ENCODE measurements at places on chromosomes 2 and 18.

DNA sequence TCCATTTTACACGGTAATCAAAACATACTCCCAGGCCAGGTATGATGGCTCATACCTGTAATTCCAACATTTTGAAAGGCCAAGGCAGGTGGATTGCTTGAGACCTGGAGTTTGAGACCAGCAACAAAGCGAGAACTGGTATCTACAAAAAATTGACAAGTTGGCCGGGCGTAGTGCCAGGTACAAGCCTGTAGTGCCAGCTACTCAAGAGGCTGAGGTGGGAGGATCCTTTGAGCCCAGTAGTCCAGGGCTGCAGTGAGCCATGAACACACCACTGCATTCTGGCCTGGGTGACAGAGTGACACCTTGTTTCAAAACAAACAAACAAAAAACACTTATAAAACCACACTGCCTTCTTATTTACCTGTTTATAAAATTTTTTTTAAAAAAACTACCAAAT lies 80.8 kb downstream of the GAREM1 start:
- no peaks in the 10 kb centered on the region for H3K27me3 ChIP-seq
- H3K4me3 ChIP-seq: no peak overlapping the region

DNA sequence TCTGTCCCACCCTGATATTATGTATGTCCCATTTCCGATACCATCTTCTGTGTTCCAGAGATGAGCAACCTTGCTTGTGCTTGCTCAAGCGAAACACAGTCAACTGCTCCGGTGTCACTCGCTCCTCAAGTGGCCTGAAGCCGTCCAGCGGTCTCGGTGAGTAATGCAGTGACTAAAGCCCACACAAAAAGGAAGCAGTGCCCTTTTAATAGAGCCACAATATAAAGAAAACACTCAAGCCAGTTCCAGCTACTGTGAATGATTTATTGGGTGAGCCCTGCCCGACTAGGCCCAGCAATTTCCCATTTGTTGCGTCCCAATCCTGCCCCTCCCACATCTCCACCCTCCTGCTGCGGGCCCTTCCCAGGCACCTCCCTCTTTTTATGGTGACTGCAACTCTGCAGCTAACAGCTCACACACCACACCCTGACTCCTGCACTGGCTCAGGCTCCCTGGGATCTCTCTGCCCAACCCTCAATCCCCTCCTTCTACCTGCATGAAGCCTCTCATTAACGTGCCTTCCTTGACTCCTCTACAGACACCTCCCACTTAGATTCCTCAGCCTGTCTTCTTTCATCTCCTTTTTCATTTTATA lies 44.2 kb upstream of the DSC1 start:
- no peak overlapping the region for H3K27ac ChIP-seq
- peak; percentile 93 for DNase-seq
- H3K36me3 ChIP-seq: no peaks in the 10 kb centered on the region

- no peaks in the 10 kb centered on the region for H3K27me3 ChIP-seq
- H3K36me3 ChIP-seq: no peaks in the 10 kb centered on the region
- peaks cover 5% of the 10 kb centered on the region for H3K4me1 ChIP-seq
- H3K27ac ChIP-seq: peak overlapping the region; percentile 31
- H3K4me3 ChIP-seq: no peak overlapping the region
- DNase-seq: no peak
Observed at GRCh38 chr2:216992056-216992675, 132.3 kb upstream of the TNP1 start.

DNA sequence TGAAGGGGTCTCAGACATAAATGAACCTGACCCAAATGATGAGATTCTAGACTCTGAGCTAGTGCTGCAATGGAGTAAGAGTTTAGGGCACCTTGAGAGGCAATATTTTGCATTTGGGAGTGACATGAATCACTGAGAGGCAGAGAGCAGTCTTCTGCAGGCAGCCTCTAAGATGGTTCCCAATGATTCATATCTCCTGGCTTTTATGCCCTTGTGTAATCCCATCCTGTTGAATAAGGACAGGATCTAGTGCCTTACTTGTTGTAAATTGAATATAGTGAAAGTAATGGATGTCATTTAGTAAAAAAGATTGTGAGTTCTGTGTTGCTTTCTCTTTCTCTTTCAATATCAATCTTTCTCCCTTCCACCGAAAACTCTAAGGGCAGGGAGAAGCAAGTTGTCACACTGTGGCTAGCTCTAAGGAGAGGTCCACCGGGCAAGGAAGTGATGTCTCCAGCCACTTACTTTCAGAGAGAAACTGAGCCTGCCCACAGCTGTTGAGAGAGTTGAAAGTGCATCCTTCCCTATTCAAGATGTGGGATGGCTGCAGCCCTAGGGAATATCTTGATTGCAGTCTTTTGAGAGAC lies 144.7 kb downstream of the TRIB2 start:
- H3K27me3 ChIP-seq: no peaks in the 10 kb centered on the region
- no peaks in the 10 kb centered on the region for H3K4me1 ChIP-seq
- H3K27ac ChIP-seq: no peak overlapping the region
- DNase-seq: no peak
- no peak overlapping the region for H3K4me3 ChIP-seq

GRCh38 chr2:238407566-238407965 lies 19.2 kb upstream of the ASB1 start:
- H3K27ac ChIP-seq: no peak overlapping the region
- peaks cover 6% of the 10 kb centered on the region for H3K36me3 ChIP-seq
- H3K27me3 ChIP-seq: no peaks in the 10 kb centered on the region
- no peak overlapping the region for H3K4me3 ChIP-seq
- no peak for DNase-seq

DNA sequence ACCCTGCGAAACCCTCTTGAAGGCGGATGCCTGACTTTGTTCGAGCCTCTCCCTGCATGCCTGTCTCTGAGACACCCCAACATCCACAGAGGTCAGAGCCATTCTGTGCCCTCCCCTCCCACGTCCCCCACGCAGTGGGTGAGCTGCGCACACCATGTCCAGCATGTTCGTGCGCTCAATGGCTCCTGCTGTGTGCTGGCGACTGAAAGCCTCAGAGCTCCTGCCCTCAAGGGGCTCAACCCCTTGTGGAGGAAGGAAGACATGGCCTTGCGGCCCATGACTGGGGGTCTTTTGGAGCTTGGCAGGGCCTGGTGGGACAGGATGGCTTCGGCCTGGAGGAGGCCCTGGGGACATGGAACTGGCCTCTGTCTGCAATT lies 45.7 kb downstream of the ANKMY1 start:
- no peak overlapping the region for H3K27ac ChIP-seq
- H3K27me3 ChIP-seq: no peaks in the 10 kb centered on the region
- no peak for DNase-seq
- no peaks in the 10 kb centered on the region for H3K36me3 ChIP-seq

- H3K4me1 ChIP-seq: peaks cover 30% of the 10 kb centered on the region
- H3K36me3 ChIP-seq: no peaks in the 10 kb centered on the region
- no peak overlapping the region for H3K27ac ChIP-seq
- no peak overlapping the region for H3K4me3 ChIP-seq
- no peaks in the 10 kb centered on the region for H3K27me3 ChIP-seq
- peak; percentile 25 for DNase-seq
Observed at GRCh38 chr2:111029181-111029927, 91.4 kb upstream of the BCL2L11 start.

DNA sequence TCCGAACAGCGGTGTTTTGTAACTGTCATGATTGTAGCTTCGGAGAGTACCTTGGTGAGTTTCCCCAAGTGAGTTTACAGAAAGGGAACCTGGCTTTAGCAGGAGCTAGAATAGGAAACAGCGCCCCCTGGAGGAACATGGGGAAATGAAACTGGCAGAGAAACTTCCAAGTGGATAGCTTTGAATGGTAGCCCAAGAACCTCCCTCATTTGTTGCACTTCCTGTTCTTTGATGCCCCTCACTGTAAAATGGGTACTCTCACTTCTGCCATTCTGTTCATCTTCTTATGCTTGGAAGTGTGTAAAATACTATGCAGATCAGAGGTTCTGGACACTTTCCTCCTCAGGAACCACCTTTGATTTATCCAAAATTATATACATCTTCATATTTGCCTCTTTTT lies 36.2 kb downstream of the CHST10 start:
- no peak overlapping the region for H3K4me3 ChIP-seq
- H3K4me1 ChIP-seq: no peaks in the 10 kb centered on the region
- no peaks in the 10 kb centered on the region for H3K27me3 ChIP-seq
- no peak overlapping the region for H3K27ac ChIP-seq

- no peaks in the 10 kb centered on the region for H3K36me3 ChIP-seq
- DNase-seq: peak; percentile 58
- peaks cover 5% of the 10 kb centered on the region for H3K4me1 ChIP-seq
- H3K4me3 ChIP-seq: no peak overlapping the region
- H3K27me3 ChIP-seq: no peaks in the 10 kb centered on the region
- no peak overlapping the region for H3K27ac ChIP-seq
Observed at GRCh38 chr2:128756365-128756717, 437.7 kb upstream of the HS6ST1 start.

GRCh38 chr2:134446383-134447017 lies 192.6 kb downstream of the MGAT5 start:
- no peaks in the 10 kb centered on the region for H3K27me3 ChIP-seq
- no peak overlapping the region for H3K4me3 ChIP-seq
- no peak overlapping the region for H3K27ac ChIP-seq
- H3K4me1 ChIP-seq: peaks cover 15% of the 10 kb centered on the region

DNA sequence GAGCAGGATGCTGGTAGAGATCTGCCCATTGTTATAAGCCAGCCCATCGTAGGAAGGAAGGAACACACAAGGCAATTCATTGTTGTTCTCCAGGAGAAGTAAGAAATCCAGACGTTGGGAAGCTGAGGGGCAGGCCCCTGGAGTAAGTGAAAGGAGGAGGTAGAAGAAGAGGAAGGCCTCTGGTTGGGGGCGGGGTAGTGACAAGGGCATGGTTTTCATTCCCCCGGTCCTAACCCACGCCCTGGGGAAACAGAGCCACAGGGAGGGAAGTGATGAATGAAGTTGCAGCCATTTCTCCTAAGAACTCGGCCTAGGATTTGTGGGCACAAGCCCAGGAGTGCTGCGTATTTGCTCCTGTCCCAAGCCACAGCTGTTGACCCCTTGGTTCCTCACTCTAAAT lies 18.0 kb downstream of the LBH start:
- H3K27me3 ChIP-seq: no peaks in the 10 kb centered on the region
- no peak overlapping the region for H3K4me3 ChIP-seq
- no peaks in the 10 kb centered on the region for H3K36me3 ChIP-seq
- DNase-seq: no peak

DNA sequence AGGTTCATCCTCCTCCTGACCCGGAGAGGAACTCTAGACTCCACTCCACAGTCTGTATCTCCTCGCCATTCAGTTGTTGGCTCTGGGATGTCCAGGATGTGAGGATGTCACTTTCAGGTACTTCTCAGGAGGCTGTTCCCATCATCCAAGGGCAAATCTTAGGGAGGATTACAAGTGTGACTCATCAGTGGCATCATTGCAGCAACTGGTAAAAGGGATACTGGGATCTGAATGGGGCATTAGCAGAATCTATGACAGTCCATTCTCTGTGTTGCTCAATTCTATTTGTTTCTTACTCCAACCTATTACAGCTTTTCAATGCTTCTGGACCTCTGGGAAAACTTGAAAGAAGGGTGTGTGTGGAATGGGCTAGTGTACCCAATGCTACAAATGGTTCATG lies 81.5 kb upstream of the FN1 start:
- H3K27ac ChIP-seq: no peak overlapping the region
- DNase-seq: no peak
- H3K4me3 ChIP-seq: no peak overlapping the region
- H3K36me3 ChIP-seq: no peaks in the 10 kb centered on the region
- H3K4me1 ChIP-seq: no peaks in the 10 kb centered on the region
- H3K27me3 ChIP-seq: no peaks in the 10 kb centered on the region

DNA sequence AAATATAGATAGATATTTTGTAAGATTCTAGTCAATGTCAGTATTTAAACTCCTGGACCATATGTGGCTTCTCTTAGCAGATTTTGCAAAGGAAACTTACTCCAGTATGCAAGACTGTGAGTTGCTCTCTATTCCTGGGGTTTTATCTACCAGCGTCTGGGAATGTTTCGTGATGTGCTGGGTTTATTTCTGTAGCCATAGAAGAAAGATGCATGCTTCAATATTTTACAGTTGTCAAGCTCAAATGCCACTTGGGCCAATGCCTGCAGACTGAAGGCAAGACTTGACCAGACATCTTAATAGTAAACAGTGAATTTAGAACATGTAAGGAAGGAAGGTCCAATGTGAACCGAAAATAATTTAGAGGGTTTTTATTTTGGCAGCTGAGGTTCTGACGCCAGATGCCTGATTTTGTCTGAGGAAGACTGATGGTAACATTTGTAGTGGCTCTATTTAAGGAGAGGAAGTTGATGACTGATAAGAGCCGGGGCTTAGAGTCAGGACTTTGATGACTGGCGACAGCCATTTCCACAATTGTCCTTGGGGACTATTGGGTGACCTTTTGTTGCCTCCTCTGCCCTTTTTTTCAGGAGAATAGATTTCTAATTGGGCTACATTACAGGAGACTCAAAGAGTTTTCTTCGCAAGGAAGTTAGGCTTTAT lies 154.3 kb downstream of the RAPGEF4 start:
- no peak overlapping the region for H3K27ac ChIP-seq
- no peaks in the 10 kb centered on the region for H3K36me3 ChIP-seq
- H3K27me3 ChIP-seq: no peaks in the 10 kb centered on the region
- H3K4me3 ChIP-seq: no peak overlapping the region

- H3K36me3 ChIP-seq: no peaks in the 10 kb centered on the region
- H3K27ac ChIP-seq: no peak overlapping the region
- H3K4me1 ChIP-seq: no peaks in the 10 kb centered on the region
- H3K4me3 ChIP-seq: no peak overlapping the region
- H3K27me3 ChIP-seq: no peaks in the 10 kb centered on the region
Observed at GRCh38 chr18:11245879-11246278, 96.5 kb upstream of the PIEZO2 start.

DNA sequence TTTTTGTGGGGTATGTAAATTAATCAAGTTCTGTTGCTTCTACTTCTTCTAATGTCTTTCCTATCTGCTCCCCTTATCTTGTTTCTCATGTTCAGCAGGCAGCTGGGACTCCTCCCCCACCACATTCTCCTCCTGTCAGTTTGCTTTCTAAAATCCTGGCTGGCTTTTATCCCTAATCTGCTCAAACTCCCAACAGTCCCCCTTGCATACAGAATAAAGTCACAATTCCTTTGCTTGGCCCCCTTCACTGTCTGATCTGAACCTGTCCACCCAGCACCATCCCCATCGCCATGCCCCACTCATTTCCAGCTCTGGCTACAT lies 2.2 kb downstream of the CFAP221 start:
- H3K36me3 ChIP-seq: no peaks in the 10 kb centered on the region
- H3K27me3 ChIP-seq: peaks cover 5% of the 10 kb centered on the region
- peak overlapping the region; percentile 13 for H3K27ac ChIP-seq
- H3K4me1 ChIP-seq: peaks cover 7% of the 10 kb centered on the region

GRCh38 chr2:186918495-186918894 lies 69.5 kb upstream of the ZSWIM2 start:
- H3K4me3 ChIP-seq: no peak overlapping the region
- DNase-seq: no peak
- no peaks in the 10 kb centered on the region for H3K27me3 ChIP-seq
- H3K27ac ChIP-seq: no peak overlapping the region
- H3K4me1 ChIP-seq: no peaks in the 10 kb centered on the region

GRCh38 chr2:189595417-189595816 lies 14.8 kb upstream of the SLC40A1 start:
- no peaks in the 10 kb centered on the region for H3K4me1 ChIP-seq
- no peak overlapping the region for H3K27ac ChIP-seq
- no peaks in the 10 kb centered on the region for H3K36me3 ChIP-seq
- H3K27me3 ChIP-seq: no peaks in the 10 kb centered on the region
- DNase-seq: no peak

- no peaks in the 10 kb centered on the region for H3K27me3 ChIP-seq
- no peak overlapping the region for H3K4me3 ChIP-seq
- peaks cover 11% of the 10 kb centered on the region for H3K4me1 ChIP-seq
- no peak overlapping the region for H3K27ac ChIP-seq
- no peak for DNase-seq
- no peaks in the 10 kb centered on the region for H3K36me3 ChIP-seq
Observed at GRCh38 chr2:203694191-203694590, 12.2 kb upstream of the CD28 start.
